ENCODE measurements at places on chromosomes 3 and 15.
A peak's percentile ranks its signal among the peaks of the same experiment; 100 is the strongest.

GRCh38 chr3:16378415-16378814, 113.4 kb downstream of the OXNAD1 start:
- no peak for DNase-seq

- DNase-seq = no peak
Measured at GRCh38 chr3:129271674-129272073, 7.0 kb upstream of the HMCES start.

GRCh38 chr3:128550113-128550440, 57.1 kb upstream of the GATA2 start:
- no peak for DNase-seq

DNA sequence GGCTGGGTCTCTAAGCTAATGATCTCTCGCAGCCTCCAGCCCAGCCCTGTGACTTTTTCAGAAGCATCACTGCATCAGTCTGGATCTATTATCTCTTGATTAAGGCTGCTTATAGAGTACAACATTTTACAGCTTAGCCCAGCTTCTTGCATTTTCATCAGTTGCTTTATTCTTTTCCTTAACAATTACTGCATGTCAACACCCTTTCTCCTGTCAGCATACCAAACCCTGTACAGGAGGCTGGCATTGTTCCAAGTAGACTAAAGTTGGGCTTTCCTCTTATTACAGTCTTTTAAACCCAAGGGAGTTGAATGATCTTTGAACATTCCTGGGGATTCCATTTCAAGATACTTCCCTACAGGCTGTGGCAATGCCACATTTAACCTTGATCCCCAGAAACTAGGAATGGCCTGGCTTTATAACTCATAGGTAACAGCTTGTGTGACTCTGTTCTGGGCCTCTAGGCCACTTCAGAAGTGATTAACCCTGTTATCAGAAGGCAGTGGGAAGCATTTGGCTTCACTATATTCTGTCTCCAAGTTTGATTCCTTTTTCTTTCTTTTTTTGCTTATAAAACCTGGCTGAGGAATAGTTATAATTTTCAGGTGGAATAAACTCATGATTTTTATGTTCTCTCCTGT, 182.9 kb downstream of the KCNMB2 start:
- DNase-seq = no peak

GRCh38 chr3:161274691-161275298, 53.7 kb downstream of the NMD3 start:
- DNase-seq = peak; percentile 73

DNA sequence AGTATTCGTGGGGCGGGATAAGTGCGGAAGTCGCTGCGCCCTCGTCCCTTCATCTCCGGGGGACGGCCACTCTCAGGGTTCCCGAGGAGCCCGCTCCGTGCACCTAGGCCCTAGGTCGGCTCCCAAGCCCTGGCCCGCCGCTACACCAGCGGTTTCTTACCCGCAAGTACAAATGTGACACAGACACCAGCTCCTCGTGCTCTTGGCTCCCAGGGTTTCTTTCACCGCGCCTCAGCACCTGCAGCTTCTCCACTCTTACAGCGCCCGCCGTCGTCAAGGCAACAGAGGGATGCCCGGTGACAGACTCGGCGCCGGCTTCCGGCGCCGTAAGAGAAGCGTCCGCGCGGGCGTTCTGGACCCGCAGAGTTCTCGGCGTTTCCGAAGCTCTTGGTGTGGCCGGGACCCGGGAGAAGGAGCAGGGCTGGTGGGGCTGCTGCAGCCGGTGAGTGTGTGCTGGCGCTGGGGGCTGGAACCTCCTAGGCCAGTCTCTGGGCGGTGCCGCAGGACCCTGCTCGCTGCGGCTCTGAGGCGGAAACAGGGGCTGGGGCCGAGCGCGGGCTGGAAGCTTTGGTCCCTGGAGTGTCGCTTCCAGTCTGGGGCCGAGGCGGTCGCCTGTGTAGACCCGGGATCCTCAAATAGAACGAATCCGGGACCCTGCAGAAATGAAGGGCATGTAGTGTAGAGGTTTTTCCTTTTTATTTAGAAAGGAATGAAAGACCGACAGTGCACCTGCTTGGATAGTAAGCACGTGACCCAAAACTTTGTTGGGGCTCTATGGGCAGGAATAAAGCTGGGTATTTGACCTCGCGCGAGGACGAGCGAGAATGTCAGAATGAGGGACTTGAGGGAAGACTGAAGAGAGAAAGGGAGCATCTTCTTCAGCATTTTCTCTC, 155.4 kb upstream of the GOLGA6L4 start:
- DNase-seq = peak; percentile 86

GRCh38 chr3:172918165-172918564, 167.6 kb downstream of the ECT2 start:
- DNase-seq = no peak

GRCh38 chr15:89780601-89781000, 4.5 kb downstream of the MESP2 start:
- no peak for DNase-seq

GRCh38 chr15:67781907-67782690, 43.2 kb upstream of the SKOR1 start:
- DNase-seq = no peak

DNA sequence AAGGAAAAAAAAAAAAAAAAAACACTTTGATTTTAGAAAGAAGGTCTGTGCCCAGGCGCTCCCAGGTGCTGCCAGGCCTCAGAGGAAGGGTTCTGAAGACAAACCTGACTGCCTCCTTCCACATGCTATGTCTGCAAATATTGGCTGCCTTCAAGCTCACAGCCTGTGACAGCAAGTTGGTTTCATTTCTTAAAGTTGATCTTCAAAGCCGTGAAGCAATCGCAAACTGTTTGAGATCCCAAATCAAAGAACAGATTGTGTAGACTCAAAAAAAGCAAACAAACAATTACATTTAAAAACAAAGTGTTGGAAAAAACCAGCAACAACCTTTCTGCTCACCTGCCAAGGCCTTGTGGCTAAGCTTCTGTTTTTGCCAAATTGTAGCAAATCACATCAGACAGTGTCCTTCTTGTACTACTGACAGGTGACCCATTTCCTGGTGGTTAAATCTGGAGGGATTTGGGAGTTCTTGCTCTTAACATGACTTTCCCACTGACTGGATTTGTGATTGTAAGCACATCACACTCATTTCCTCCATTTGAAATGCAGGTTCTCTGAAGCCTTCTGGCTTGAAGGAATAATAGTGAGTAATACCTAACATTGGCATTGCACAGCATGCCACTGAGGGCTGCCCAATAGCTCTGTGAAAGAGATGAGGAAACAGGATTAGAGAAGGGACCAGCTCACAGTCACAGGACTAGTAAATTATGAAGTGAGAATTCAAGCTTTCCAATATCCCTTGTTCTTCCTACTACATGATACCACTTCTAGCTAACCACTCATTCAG, 502.4 kb downstream of the LPP start:
- DNase-seq = no peak

- no peak for DNase-seq
Measured at GRCh38 chr15:74389241-74390048, 22.0 kb upstream of the CYP11A1 start.

DNA sequence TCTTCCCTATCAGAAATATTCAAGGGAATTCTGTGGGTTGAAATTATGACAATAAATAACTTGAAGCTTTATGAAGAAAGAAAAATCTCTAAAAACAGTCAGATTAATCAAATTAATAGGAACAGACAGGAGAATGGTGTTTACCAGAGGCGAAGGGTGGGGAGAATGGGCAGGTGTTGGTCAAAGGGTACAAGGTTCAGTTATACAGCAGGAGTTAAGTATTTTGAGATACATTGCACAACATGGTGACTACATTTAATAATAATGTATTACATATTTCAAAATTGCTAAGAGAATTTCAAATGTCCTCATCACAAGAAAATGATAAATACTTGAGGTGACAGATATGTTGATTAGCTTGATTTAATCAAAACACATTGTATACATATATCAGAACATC, 18.6 kb downstream of the SPCS1 start:
- no peak for DNase-seq

GRCh38 chr3:77348244-77348855, 308.5 kb downstream of the ROBO2 start:
- peak; percentile 37 for DNase-seq
